Chondrocyte (in vitro differentiated cells): ENCODE measurements at places on chromosomes 16 and 17. TPM values are rescaled to one million over a fixed set of nuclear protein-coding genes. Genes with fewer than 3 reads are reported as not detected.

KCNJ16 gene
- total RNA-seq = 0.17 TPM in 1 of 3 replicates, not detected in the others

- H3K36me3 ChIP-seq = no peaks in the 10 kb centered on the region
- H3K4me3 ChIP-seq = no peak overlapping the region
- H3K27me3 ChIP-seq = peaks cover 22% of the 10 kb centered on the region
- DNase-seq = no peak
- H3K27ac ChIP-seq = no peak overlapping the region
These were observed 6.8 kb upstream of the CD300A start for GRCh38 chr17:74459622-74460021.

DNA sequence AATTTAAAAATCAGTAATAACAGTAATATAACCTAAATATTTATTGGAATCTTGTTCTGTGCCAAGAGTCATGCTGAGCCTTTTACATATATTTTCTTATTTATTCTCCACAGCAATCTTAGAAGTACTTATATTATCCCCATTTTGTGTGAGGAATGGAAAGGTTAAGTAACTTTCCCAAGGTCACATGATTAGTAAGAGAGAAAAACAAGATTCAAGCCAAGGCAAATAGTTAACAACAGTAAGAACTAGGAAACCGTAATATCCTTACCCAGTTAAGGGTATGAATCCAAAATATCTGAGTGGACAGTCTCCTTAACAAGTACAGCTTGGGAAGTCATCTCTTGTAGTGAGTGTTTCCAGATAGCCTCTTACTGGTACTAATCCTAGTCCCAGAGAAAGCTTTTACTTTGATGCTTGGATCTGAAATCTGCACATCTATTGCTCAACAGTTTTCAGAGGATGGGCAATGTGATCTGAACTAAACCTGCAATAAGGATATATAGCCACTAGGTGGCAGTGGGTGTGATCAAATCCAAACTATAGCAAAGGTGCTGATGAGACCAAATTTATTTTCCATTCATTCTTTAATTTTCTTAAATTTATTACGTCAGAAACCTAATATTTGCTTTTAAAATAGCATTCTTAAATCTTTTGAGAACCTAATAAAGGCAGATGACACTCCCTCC, 23.3 kb downstream of the SHISA6 start:
- H3K36me3 ChIP-seq = no peaks in the 10 kb centered on the region
- no peaks in the 10 kb centered on the region for H3K4me1 ChIP-seq
- H3K27ac ChIP-seq = no peak overlapping the region

DNA sequence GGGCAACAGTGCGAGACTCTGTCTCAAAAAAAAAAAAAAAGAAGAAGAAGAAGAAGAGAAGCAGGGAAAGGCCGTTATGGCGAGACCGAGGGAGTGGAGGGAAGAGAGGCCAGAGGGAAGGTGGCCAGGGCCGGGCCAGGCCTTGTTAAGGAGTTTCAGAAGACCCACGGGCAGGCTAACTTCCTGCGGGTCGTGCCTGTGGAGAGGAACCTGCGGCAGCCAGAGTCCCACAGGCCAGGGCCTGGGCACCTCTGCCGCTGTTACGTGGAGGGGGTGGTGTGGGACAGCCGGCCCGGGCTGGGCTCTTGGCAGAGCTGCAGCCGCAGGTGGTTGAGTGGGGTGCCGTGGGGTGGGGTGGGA, 5.4 kb downstream of the WDR81 start:
- no peak for DNase-seq
- H3K4me3 ChIP-seq = no peak overlapping the region
- H3K27ac ChIP-seq = no peak overlapping the region

DNA sequence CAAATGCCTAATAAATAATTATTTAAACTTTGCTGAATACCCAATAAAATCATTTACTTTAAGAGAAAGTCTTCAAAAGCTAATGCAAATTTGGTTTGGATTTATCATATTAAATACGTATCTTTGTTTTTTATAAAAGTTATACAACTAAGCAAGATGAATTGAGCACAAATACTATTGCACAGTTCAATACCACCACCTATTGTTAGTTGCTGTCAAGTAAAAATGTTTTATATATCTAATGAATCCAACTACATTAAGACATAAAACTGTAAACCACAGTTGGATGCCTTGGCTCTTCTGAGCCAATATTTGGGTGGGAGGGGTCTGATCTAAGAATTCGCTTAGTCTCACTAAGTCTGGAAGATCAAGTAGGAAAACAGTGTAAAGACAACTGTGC, 7.7 kb downstream of the FBXL20 start:
- H3K27ac ChIP-seq = peak overlapping the region; percentile 89
- no peaks in the 10 kb centered on the region for H3K36me3 ChIP-seq
- no peaks in the 10 kb centered on the region for H3K27me3 ChIP-seq
- H3K4me1 ChIP-seq = peaks cover 20% of the 10 kb centered on the region
- peak overlapping the region; percentile 54 for H3K4me3 ChIP-seq

THRA gene
- total RNA-seq = 31.9 to 46.6 TPM (median 34.7 TPM) in 3 replicates

DNA sequence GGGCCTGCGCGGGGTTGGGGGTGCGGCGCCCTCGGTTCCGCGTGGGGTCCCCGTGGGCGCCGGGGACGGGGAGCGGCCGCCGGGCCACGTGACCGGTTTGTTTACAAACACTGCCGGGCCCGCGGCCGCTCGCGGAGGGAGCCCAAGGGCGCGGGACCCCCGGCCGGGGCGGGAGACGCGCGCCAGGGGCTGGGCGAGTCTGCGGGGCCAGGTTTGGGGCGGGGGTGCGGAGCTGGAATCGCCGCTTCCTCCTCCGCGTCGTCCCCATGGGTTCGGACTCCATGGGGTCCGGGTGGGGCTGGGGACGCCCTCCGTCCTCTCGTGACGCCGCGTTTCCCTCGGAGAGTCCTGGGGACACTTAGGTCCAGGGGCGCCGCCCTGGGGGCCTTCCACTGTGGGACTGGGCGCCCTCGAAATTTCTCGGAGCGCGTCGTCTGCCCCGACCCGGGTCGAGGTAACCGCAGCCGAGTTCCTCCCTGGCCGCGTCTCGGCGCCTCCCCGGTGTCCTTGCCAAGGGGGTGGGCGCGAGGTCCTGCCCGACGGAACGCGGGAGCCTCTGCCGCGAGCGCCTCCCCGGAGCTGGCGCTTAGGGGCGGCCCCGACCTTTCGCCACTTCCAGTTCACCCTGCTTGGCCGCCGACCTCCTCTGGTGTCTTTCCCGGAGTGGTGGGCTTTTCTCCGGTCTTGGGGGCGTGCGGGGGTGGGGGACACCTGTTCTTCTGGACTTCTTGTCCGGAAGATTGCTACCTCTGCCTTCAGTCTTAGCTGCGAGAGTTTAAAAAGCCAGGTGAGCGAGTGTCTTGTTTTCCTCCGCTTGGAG, 684 bp downstream of the YPEL2 start:
- H3K4me3 ChIP-seq = peak overlapping the region; percentile 94
- H3K36me3 ChIP-seq = peaks cover 1% of the 10 kb centered on the region
- no peak for DNase-seq

DNA sequence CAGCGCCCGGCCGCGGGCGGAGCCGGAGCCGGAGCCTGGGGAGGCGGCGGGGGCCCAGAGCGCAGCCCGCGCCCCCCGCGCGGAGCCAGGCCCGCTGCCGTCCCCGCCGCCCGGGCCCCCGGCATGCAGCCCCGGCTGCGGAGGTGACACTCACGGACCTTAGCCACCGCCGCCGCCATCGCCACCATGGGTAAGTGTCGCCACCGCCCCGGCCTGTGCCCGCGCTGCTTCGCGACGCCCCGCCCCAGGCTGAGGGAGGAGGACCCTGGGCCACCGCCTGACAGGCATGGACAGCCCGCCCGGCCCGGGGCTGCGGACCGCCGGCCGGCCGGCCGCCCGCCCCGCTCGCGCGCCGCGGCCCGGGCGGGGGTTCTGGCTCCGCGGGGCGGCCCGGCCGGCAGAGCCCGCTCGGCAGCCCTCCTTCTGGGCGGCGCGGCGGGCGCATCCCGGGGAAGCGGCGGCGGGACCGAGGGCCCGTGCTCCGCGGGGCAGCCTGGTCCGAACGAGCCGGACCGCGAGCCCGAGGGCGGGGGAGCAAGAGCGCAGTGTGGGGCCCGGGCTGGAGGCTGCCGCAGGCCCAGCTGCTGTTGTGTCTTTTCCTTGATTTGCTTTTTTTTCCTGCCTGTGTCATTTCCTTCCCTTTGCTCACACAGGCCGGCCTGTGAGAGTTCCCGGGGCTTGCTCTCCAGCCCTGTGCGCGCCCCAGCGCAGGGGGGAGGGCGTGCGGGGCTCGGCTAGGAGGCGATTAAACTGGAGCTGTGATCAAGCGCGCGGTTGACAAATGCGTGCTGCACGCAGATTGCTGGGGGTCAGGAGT, 565 bp downstream of the MAP3K3 start:
- no peaks in the 10 kb centered on the region for H3K27me3 ChIP-seq
- no peaks in the 10 kb centered on the region for H3K36me3 ChIP-seq
- H3K4me1 ChIP-seq = peaks cover 40% of the 10 kb centered on the region
- peak overlapping the region; percentile 95 for H3K27ac ChIP-seq
- no peak for DNase-seq

GRCh38 chr17:37176723-37177122, 199.1 kb upstream of the C17orf78 start:
- no peak overlapping the region for H3K4me3 ChIP-seq
- no peak for DNase-seq
- peak overlapping the region; percentile 76 for H3K27ac ChIP-seq
- no peaks in the 10 kb centered on the region for H3K27me3 ChIP-seq

DNA sequence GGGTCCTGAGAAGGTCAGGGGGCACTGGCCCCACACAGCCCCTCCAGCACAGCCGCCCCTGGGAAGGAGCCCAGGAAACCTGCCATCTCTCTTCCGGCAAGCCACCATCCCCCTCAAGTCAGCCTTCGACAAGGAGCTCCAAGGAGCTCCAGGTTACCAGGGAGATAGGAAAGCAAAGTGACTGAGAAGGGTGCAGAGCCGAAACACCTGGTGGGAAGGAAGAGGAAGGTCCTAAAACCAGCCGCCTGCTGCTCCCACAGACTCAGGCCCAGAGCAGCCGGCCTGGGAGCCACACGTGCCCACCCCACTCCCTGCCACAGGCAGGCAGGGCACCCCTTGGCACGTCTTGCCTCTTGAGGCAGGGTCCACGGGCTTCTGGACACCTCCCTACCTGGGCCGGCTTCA, 80.7 kb downstream of the TIMM22 start:
- H3K27me3 ChIP-seq = no peaks in the 10 kb centered on the region
- peaks cover 15% of the 10 kb centered on the region for H3K4me1 ChIP-seq
- no peak overlapping the region for H3K4me3 ChIP-seq
- DNase-seq = no peak
- H3K36me3 ChIP-seq = peaks cover 8% of the 10 kb centered on the region

AGRP gene
- not detected in 3 replicates for total RNA-seq

- H3K27me3 ChIP-seq = no peaks in the 10 kb centered on the region
- H3K36me3 ChIP-seq = no peaks in the 10 kb centered on the region
- H3K27ac ChIP-seq = peak overlapping the region; percentile 46
- H3K4me1 ChIP-seq = peaks cover 55% of the 10 kb centered on the region
These were observed 63.7 kb upstream of the MRTFB start for GRCh38 chr16:14007450-14007849.

GRCh38 chr17:42286411-42287221, 1.7 kb upstream of the STAT5A start:
- no peaks in the 10 kb centered on the region for H3K27me3 ChIP-seq
- no peaks in the 10 kb centered on the region for H3K36me3 ChIP-seq
- peak; percentile 42 for DNase-seq
